Mesenteric fat pad (tissue), 1 donor: ENCODE measurements at places on chromosomes 12 and 14. TPM values are rescaled to one million over a fixed set of nuclear protein-coding genes. Genes with fewer than 3 reads are reported as not detected.

- no peak for DNase-seq
These were observed 21.7 kb downstream of the FOXA1 start for GRCh38 chr14:37573356-37573755.

DNA sequence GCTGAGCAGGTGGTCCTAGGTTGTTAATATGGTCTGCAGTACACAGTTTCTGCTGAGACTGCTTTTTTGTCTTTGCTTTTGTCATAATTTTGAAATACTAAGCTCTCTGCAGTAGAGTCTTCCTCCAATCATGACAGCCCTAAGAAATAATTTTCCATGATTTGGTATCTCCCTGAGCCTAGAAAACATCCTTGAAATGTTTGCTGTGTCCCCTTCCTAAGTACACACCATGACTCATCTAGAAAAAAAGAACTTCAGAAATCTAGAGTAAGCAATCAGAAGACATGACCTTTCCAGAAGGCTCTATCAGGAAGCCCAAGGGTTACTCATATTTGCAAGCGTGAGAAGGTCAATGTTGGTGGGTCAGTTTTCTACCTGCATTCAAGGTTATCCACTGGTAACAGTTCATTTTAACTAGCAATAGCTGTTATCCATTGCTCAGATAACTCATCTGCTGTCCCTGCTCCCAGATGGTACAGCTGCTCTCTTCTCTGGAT lies 16.4 kb downstream of the DAD1 start:
- no peak for DNase-seq

- no peak for DNase-seq
These were observed 31.6 kb upstream of the FICD start for GRCh38 chr12:108483213-108484059.

DNA sequence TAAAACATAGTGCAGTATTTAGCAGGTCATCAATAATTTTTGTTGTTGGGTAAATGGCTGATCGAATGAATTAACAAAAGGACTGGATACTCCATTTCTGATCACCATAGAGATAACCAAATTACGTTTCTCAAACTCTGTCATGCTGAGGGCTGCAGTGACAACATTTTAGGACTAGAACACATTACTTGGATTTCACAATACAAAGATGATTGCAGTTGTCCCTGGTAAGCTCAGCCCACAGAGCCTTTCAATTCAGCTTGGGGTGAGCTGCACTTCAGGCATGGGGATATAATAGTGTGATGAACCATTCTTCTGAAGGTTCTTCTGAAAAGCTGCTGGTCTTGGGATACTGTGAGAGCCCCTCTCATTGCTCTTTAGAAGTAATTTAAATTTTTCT lies 74.3 kb downstream of the FAR2 start:
- no peak for DNase-seq

DNA sequence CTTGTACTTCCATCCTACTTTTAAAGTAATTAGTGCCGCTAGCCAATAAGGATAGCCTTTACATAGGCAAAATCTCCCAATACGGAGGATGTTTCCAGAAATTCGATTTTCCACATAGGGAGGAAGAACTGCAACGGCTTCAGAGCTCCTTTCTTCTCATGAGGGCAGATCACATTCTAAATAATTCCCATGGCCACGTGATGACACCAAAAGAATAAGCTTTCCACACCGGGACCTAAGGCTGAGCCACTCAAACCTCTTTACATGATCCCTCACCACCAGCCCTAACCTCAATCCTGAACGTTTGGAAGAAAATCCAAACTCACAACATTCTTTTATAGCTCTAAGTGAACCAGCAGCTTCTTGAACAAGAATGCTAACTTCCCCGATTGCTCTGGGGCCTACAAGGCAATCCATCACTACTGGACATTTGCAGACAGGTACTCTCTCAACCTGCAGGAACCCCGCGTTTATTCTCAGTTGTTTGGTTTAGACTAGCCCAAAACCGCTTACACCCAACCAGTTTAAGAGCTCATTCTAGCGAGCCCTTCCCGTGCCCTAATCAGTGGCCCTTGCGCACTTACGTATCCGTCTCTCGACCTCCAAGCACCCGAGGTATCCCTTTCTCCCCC lies 884 bp downstream of the CAPRIN2 start:
- no peak for DNase-seq

Gene TAS2R42
- total RNA-seq = not detected

DNA sequence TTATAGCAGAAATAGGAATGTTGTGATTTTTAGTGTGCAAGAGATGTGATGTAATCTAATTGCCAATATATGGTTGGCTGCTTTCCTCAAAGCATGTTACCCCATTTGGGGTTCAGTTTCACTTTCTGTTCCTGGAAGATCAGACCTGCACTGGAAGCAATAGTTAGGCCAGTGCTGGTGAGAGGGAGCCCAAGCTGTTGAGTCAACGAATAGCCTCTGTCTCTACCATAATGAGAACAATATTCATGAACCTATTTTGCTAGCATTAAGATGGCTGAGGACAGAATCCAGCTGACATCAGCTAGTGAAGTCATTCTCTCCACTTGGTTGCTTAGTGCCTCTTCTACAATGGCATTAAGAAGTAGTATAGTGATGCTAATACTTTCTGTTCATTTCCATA lies 379.9 kb upstream of the DCN start:
- no peak for DNase-seq

Gene MSRB3
- 81.1 TPM for total RNA-seq

- no peak for DNase-seq
These were observed 15.8 kb downstream of the NGDN start for GRCh38 chr14:23485326-23485725.

GRCh38 chr12:125194987-125195386 lies 129.8 kb downstream of the AACS start:
- no peak for DNase-seq

DNA sequence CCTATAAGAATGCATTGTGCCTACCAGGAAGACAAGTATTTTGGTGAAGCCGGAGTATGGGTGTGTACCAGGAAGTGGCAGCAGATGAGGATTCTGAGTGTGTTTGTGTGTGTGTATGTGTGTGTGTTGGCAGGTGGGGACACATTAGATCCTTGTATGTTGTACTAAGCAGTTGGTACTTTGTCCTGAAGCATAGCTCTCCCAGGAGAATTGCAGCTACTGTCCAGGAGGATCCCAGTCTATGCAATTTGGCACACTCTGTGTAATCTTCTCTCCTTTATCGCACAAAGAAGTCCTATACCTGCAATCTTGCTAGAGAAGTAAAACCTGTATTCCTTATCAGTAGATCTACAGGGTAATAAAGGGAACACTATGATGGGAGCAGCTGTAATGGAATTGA lies 276.5 kb downstream of the PAWR start:
- DNase-seq = no peak

Gene CLEC4A
- total RNA-seq = 3.5 TPM

Gene MYF6
- not detected for total RNA-seq

- no peak for DNase-seq
These were observed 13.2 kb upstream of the OR11G2 start for GRCh38 chr14:20177433-20177974.

DNA sequence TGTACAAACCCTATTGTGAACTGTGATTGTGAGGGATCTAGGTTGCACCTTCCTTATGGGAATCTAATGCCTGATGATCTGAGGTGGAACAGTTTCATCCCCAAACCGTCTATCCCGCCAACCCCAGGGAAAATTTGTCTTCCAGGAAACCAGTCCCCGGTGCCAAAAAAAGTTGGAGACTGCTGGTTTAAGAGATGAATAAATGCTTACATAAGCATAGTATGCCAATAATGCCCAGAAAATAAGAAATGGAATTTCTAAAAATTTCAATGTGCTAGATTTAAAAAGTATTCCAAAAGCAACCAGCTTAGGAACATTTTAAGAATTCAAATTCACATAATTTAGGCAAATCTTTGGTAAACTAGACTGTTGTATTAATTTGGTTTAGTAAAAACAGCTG lies 5.4 kb upstream of the RNU6-8 start:
- DNase-seq = no peak

GRCh38 chr12:24649634-24650033 lies 299.3 kb downstream of the BCAT1 start:
- no peak for DNase-seq

GRCh38 chr14:70897464-70897863 lies 9.8 kb upstream of the PCNX1 start:
- no peak for DNase-seq

DNA sequence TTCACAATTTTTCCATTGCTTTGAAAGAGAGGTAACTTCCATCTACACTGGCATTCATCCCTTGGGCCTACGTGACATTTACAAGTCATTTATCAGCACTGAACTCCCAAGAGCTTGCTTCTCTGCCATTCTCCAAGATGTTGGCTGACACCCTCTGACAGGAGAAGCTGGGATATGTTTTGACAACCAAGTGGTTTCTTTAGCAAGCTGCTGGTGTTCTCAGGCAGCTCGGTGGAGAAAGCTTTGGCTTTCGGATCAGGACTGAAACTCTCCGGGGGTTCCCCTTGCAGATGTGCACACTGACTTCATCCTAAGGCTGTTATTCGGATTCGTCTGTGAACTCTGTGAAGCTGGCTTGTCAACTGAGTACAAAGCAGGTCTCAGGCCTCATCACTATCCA lies 15.7 kb downstream of the KCNA5 start:
- DNase-seq = no peak

GRCh38 chr12:53674977-53675700 lies 744 bp downstream of the ATP5MC2 start:
- DNase-seq = no peak

Gene PRB2
- not detected for total RNA-seq

Gene TAS2R31
- 3.7 TPM for total RNA-seq

DNA sequence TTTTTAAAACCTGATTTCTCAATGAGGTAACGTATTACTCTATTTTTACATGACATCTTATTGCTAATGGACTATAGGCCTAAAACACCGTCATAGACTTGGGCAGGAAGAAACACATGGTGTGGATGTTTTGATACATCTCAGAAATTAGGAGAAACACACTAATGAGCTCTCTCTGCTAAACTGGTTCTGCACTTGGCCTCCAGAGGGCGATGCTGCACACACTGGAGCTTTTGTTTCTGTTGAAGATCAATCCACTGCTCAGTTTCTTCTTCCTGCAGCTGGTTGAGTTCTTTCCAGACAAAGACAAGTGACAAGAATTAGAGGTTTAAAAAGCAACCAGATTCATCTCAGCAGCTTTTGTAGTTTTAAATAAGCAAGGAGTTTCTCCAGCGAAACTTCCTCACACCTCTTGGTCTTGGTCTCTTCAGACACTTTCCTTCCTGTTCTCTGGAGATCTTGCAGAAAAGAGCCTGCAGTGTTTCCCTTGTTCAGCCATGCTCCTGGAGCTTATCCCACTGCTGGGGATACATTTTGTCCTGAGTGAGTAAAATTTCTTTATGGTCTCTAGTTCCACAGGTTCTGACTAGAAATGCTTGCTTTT lies 178.5 kb upstream of the OR4E1 start:
- DNase-seq = no peak

Gene MVK
- total RNA-seq = 9.1 TPM

Gene SPATA7
- 7.3 TPM for total RNA-seq

Gene RD3L
- total RNA-seq = not detected

- DNase-seq = no peak
These were observed 30.3 kb upstream of the INSM2 start for GRCh38 chr14:35503646-35504045.

- DNase-seq = no peak
These were observed 2.3 kb upstream of the GARIN2 start for GRCh38 chr14:67186789-67187584.

- DNase-seq = no peak
These were observed 193.2 kb upstream of the FRMD6 start for GRCh38 chr14:51458563-51458955.

Gene KRT6B
- total RNA-seq = not detected

GRCh38 chr14:56860441-56860840 lies 50.2 kb upstream of the OTX2 start:
- no peak for DNase-seq

GRCh38 chr12:61781021-61781581 lies 479.1 kb upstream of the USP15 start:
- DNase-seq = no peak

Gene ACRBP
- 2.5 TPM for total RNA-seq

Gene C12orf60
- 0.51 TPM for total RNA-seq

- no peak for DNase-seq
These were observed 3.2 kb downstream of the WDR89 start for GRCh38 chr14:63638493-63638892.

DNA sequence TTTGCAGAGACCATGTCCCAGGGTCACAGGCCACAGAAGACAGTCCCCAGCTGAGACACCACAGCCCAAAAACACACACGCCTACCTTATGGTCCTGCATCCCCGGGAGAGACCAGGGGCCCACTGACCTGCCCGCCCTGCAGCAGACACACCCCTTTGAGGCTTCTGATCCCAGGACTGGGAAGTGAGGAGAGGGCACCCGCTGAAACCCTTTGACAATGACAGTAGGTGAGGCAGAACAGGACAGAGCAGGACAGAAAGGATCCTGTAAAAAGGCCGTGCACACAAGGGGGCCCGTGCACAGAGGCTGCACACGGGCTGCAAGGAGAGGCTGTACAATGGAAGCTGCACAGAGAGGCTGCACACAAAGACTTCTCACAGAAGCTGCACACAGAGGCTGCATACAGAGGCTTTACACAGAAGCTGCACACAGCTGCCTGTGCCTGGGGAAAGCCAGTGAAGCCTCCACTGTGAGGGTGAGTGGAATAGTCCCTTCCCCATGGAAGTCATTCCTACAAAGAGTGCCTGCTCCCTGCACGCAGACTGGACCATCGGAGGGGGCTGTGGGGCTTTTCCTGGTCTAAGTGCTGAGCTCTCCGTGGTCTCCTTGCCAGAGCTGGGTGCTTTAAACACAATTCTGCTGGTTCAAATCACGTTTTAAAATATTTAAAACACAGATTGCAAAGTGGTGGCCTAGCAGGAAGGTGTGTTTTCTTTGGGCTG lies 16.6 kb upstream of the SFSWAP start:
- DNase-seq = peak; percentile 59

Gene GLIPR1L1
- total RNA-seq = not detected

- no peak for DNase-seq
These were observed 35.6 kb downstream of the DAD1 start for GRCh38 chr14:22553445-22553844.

DNA sequence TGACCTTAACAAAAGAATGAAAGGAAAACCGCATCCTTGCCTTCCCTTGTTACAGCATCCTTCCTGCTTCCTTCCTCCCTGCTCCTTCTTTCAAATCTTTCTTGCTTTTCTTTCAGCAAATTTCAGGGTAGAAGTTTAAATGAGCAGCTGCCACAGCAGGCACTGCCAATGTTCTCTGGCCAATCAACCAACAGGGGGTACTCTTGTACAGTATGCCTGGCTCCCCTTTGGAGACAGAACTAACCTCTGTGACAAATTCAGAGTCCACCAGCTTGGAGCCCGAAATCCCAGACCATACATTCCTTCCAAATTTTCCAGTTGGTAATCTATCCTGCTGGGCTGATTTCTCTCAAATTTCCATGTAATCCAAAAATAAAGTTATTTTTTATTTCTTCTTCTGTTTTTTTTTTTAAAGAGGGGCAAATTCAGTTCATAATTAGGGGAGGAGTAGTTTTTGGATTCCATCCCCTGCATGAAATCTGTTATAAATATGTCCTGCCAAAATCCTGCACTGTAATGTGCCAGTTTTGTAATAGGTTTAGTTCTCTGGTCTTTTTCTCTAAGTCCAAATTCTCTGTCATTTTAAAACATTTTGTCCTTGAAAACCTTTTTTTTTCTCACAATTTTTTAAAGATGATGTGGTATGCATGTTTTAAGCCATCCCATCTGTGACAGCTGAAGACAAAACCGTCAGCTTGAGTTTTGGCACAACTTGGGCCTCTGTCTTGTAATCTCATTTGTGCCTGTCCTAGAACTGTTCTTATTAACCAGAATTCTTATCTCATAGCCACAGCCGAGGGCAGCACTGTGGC lies 610.0 kb upstream of the LMO3 start:
- no peak for DNase-seq
